HuH-7 (cell line): ENCODE measurements at places on chromosomes 1 and 21.
A peak's percentile ranks its signal among the peaks of the same experiment; 100 is the strongest.

DNA sequence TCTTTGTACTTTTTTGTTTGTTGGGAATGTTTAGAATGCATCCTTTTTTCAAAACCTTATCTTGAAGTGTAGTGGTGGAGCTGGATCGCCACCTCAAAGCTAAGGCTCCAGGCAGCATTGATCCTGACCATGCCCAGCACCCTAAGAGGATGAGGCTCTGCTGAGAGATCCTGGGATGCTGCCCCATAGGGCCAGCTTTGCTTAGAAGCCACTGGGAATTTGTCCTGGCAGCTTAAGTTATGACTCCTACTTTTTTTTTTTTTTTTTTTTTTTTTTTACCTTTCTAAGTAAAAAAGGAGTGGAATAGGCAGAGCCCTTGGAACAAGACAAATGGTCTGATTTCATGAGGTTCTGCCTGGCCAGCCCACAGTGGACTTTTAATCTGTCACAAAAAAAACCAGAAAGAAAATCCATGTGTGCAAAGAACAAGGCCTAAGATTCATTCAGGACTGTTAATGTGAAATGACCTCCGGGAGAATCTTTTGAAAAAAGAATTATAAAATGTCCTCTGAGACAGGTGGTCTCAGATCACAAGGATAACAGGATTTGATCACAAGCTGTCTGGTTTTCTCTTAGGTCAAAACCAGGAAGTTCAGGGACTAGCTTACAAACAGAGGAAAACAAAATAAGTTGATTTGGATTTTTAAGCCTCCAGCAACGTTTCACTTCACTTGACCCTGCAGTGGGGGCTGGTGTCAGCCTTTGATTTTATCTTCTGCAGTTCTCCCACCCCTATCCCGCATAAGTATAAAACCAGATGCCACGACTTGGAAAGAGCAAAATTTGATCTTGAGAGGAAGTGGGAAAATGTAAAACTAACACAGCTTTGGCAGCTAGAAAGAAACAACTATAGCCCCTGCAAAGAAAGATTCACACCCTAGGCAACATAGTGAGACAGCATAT is 25.9 kb upstream of the RAP1A start:
- DNase-seq: no peak

GRCh38 chr1:95309031-95309471 is 75.0 kb downstream of the RWDD3 start:
- peak; percentile 46 for DNase-seq

DNA sequence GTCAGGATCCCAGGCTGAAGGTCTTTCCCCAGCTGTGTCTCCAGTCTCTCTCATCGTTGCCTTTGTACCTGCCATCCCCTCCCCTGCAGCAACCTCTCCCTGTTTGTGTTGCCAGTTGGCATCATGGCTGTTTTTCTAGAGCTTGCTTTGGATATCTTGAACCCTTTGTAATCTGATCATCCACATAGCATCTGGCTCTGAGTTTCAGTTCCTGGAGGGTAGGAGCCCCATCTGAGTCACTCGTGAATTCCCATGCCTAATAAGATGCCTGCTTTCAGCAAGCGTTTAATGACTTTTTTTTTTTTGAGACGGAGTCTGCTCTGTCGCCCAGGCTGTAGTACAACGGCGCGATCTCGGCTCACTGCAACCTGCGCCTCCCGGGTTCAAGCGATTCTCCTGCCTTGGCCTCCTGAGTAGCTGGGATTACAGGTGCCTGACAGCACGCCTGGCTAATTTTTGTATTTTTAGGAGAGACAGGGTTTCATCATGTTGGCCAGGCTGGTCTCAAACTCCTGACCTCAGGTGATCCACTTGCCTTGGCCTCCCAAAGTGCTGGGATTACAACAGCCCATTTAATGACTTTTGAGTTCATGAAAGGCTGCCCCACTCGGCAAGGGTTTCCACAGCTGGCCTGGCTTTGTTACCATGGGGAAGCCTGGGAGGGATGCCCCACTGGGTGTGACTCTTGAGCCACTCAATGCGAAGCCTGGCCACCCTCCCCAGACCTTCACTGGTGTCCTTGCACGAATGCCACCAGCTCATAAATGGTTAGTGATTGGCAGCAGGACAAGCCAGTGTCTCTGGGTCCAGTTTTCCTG is 11.9 kb downstream of the ALPL start:
- DNase-seq: no peak

DNA sequence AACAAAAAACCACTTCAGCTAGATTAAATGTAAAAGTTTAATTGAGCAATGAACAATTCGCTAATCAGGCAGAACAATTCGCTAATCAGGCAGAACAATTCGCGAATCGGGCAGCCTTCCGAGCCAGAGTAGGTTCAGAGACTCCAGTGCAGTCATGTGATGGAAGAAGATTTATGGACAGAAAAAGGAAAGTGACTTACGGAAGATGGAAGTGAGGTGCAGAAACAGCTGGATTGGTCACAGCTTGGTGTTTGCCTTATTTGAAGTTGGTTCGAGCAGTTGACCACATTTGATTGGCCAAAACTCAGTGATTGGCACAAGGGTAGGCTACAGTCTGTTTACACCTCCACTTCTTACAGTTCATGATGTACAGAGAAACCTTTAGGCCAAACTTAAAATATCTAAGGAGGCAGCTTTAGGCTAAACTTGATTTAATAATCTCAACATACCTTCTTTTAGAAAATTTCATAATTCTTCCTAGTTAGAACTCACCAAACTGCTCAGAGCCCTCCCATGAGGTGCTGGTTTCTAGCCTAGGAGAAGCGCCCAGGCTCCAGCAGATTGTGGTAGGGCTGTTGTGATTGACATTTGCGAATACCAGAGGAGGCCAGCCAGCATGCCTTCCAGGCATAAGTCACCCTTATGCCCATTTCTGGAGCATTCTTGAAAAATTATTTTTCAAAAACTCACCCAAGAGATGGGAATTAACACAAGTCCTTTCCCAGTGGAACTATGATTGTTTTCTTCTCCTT is 22.8 kb upstream of the KCNC4 start:
- DNase-seq: no peak

DNA sequence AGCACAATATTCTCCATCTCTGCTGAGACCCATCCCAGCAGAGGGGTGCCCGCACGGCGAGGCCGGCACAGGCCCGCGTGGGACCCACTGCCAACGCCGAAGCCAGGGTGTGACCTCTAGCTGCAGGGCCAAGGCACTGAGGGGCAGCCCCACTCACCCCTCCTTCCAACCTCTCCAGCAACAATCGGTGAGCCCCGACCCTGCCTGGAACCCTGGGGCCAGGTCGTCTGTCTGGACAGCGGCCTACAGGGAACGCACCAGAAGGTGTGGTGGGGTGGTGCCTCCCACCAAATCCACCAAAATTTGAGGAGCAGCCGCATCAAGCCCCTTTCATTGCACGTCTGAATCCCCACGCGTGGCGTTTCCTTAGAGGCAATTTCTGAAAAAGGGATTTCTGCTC is 63.0 kb upstream of the ADARB1 start:
- DNase-seq: no peak

GRCh38 chr1:174428739-174429138 is 19.0 kb upstream of the GPR52 start:
- DNase-seq: no peak

DNA sequence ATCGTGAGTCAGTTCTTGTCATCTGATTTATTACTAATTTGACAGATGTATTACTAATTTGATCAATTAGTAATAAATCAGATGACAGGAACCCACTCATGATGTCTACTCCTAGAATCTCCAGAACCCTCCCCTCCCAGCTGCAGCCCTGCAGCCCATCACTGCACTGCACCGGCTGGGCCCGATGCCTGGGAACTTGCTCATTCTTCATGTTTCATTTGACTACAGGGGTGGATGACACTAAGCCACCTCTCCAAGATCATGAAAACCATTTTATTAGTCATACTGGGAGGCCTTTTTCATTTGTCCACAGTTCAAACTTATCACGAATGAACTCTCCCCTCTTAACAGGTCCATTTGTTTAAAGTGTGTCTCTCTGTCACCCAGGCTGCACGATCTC is 41.0 kb downstream of the KCNH1 start:
- no peak for DNase-seq
